ENCODE measurements at places on chromosomes 4 and X.
A peak's percentile ranks its signal among the peaks of the same experiment; 100 is the strongest.

GRCh38 chr4:134147941-134148340, 53.6 kb downstream of the PABPC4L start:
- no peak for DNase-seq

- DNase-seq, result no peak
These were observed 129.0 kb downstream of the SH2D1A start for GRCh38 chrX:124475358-124475757.

DNA sequence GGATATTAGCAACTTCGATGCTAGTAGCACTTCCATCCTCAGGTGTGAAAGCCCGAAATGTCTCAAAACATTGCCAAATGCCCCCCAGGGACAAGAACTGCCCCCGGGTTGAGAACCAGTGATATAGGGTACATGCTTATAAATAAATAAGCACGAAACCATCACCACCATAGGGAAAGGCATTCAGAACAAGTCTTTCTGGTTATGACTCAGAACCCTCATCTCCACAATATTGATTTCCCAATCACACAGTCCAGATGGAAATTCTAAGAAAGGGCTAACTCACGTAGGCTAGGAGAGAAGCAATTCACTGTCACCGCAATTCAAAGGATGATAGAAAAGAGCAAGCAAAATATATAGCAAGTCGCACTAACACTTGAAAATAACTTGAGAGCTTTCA, 84.8 kb downstream of the ANOS1 start:
- DNase-seq, result no peak

DNA sequence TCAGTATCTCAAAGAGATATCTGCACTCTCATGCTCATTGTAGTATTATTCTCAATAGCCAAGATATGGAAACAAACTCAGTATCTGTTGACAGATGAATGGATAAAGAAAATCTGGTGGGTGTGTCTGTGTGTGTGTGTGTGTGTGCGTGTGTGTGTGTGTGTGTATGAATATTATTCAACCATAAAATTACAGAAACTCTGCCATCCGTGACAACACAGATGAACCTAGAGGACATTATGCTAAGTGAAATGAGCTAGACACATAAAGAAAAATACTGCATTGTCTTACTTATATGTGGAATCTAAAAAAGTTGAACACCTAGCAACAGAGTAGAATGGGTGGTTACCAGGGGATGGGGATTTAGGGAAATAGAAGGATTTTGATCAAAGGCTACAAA, 13.2 kb downstream of the XKRX start:
- DNase-seq, result no peak

DNA sequence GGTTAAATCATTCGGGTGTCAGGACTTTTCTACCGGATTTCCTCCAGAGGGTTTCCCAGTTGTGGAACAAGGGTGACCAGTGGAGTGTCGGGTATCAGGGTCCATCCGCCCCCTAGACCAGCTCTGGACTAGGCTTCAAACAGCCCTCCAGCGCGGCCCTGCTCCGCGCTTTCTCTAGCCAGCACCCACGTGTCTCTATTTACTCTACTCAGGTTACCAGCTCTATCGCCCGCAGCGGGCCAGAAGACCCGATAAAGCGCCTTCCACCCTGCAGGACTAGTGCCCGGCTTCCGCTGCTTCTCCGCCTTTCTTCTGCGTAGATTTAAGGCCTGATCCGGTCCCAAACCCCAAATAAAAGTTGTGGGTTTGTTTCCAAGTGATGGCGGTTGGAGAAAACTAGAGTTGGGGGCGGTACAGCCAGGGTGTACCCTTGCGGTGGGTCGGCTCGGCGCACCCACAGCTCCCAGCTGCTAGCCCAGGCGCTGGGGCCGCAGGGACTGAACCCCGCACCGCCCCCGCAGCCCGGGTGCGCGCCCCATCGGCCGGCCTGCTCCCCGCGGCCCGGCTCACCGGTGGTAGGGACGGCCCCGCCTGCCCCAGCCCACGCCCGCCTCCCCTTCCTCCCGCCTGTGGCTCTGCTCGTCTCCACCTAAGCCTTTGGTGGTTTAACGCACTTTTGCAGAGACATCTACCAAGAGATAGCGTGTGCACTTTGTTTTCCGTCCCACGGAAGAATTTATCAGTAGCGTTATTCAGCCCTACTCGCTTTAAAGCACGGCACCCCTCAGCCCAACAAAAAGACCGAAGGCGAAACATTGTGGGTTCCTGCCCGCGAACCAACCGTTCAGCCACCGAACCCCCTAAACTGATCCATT, 2.1 kb downstream of the LEF1 start:
- DNase-seq, result no peak

- DNase-seq, result peak; percentile 62
These were observed 944 bp downstream of the FUNDC2 start for GRCh38 chrX:155027509-155028066.

DNA sequence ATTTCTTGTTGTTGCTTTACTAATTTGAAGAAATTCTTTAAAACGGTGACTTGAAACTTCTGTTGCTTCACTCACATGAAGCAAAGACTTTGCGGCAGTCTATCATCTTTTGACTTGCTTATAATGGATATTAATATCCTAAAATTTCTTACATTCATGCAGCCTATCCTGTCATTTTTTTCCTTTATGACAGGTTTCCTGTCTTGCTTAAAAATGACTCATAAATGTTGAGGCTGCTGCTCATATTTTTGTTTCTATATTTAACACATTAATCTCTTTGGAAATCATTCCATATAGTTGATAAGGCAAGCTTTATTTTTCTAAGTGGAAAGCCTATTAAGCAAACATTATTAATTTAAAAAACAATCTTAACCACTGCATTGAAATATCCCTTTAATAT, 176.6 kb upstream of the GALNTL6 start:
- no peak for DNase-seq

DNA sequence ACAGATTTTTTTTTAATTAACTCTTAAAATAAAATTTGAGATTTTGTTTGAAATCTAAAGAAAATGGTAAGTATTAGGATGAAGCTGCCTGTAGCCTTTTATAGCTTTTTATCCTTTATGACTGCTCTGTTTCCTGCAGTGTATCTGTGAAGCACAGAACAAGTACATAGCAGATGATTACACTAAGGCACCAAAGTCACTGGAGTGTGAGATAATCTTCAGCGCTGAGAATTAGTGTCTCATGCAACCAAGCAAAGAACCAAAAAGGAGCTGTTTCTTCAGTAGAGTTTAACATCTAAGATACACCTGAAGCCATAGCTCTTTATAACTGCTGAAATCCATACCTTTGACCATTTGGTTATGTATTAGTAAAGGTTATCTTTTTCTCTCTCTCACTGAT, 1989.8 kb upstream of the PCDH10 start:
- no peak for DNase-seq

DNA sequence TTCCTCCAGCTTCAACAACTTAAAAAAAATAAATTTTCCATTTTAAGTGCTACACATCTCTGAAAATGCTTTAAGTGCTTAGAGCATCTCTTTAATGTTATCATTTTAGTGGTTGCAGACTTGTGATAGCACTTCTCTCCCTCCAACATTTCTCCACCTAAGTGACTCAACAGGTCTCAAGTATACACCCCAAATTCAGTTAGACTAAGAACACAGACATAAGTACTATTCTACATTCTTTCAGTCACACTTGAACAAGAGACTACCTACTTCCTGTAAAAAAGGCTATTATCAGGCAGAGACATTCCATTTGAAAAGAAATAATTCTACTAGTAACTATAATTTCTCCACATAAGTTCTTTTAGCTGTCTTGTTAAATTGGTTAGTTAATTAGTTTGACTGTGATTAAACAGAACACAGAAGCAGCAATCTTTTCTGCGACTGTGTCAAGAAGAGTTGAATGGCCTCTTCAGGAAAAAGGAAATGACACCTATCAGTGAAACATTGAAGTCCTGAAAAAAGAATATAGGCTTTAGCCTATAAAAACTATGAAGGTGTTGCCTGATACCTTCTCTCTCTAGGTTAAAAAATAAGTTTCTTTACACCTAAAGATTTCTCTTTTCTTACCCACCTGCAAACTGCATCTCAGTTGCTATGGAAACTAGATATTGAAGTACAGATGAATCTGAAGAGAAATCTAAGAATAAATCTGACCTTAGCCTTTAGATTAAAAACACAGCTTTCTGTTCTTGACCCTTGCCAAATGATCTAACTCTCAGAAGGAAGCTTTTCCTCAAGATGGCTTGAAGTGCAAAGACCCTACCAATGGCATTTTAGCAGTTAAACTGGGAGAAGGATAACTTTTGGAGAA, 18.0 kb downstream of the NAF1 start:
- no peak for DNase-seq

- DNase-seq, result no peak
These were observed 173.2 kb downstream of the CBLL2 start for GRCh38 chrX:22445880-22446279.

- no peak for DNase-seq
These were observed 42.8 kb upstream of the PRKG2 start for GRCh38 chr4:81257816-81258215.
